ENCODE measurements at places on chromosomes 2 and 18. TPM values are rescaled to one million over a fixed set of nuclear protein-coding genes. Genes with fewer than 3 reads are reported as not detected.
A peak's percentile ranks its signal among the peaks of the same experiment; 100 is the strongest.

DNA sequence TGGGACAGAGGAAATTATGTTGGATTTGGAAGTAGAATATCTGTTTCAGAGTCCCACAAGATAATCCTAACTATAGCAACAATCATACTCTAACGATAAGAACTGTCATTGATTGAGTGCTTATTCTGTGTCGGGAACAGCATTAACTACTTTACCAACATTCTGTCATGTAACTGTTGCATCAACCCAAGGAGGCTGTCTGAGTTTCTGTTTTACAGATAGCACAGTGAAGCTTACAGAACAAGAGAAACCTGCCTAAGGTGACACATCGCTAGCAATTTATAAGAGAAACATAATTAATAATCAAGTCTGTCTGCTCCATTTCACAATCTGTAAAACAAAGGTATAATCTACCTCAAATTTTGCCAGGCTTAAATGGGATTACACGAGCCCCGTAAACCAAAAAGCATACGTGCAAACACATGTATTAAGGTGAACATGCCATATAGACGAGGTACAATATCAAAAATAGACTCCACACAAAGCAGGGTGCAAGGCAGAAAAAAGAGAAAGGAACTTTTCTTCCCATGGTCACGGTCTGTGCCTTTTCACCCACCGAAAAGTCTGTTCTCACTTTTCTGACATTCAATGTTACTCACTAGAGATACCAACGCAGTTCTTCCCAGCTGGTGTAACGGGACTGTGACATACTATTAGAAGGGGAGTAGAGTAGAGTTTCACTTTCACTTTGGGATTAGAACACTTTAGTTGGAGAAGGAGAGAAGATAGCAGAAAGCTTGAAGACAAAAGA is 37.2 kb upstream of the SLC8A1 start:
- DNase-seq: no peak

GRCh38 chr2:111118981-111119821 is 1.5 kb upstream of the BCL2L11 start:
- peak; percentile 31 for DNase-seq

Gene PKDCC
- total RNA-seq: 71.4 TPM

DNA sequence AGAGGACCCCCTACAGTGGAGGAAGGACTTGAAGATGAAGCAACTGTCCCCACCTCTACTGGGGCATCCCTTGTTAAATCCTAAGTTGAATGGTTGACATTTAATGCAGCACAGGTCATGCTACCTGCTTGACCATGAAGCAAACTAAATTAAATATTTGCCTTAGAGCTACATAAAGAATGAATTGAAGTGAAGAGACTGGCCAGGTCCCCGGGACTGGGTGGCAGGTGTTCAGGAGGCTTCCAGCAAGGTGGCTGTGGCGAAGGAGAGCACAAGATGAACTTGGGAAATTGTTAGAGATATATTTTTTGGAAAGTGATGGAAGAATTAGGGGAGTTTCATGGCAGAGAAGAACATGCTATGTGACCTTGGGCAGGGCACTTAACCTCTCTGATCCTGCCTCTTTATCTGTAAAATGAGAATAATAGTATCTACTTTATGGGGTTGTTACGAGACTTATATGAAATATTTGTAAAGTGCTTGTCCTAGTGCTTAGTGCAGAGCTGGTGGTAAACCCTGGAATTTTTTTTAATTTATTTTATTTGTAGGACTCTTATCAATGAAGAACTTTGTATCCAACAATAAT is 37.3 kb downstream of the EFR3B start:
- DNase-seq: no peak

DNA sequence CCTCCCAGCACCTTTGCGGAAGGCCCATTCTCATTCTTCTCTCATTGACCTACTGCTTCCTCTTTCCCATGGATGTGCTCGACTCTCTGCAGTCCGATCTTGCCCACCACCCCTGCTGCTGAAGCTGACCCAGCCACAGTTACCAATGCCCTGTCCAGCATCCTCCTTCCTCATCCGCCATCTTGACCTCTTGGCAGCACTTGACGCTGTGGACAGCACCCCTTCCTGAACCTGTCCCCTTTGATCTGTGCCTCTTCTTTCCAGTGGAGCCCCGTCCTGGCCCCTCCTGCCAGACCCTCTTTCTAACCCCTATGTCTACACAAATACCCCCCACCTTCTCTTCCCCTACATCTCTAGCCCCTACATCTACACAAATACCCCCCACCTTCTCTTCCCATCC is 209.1 kb downstream of the SEPTIN10 start:
- no peak for DNase-seq

Gene MARCHF4
- not detected for total RNA-seq

Gene TMEM127
- 75.8 TPM for total RNA-seq

Gene MYCN
- total RNA-seq: 0.52 TPM

Gene FAM237A
- total RNA-seq: not detected

GRCh38 chr2:173087214-173087581 is 11.6 kb downstream of the MAP3K20 start:
- no peak for DNase-seq

- peak; percentile 76 for DNase-seq
Measured at GRCh38 chr2:8303322-8303832, 378.5 kb upstream of the ID2 start.

Gene PAX8
- total RNA-seq: 1.9 TPM

DNA sequence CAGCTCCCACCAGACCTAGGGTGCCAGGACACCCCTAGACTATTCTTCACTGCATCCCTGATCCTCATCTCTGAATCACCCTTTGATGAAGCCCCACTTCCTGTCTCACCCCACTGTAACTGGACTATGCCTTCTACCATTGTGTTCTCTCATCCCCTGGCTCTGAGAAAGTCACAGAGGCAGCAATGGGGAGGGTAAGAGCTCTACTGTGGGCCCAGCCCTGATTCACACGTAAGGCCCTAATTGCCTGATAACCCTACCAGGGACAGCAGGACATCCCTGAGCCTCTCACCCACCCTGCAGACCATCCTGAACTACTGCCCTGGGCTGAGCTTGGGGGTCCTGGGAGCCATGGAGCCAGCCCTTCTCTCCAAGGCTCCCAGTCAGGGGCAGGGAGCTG is 1.5 kb upstream of the PROM2 start:
- DNase-seq: no peak

GRCh38 chr2:74749432-74749831 is 84.5 kb upstream of the HK2 start:
- no peak for DNase-seq

DNA sequence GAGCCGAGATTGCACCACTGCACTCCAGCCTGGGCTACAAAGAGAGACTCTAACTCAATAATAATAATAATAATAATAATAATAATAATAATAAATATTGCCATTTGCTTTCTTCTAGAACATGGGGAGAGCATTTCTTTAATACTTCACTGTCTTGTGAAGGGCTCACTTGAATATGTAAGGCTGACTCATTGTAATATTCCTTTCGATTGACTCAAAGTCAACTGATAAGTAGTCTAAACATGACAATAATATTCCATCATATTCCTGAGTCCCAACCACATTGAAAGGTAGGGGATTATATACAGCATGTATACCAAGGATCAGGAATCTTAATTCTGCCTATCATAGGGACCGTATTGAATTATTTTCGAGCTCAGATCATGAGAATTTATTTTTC is 949.2 kb downstream of the DSC3 start:
- DNase-seq: no peak

- no peak for DNase-seq
Measured at GRCh38 chr2:53509831-53510388, 257.7 kb upstream of the CHAC2 start.

Gene GAREM1
- total RNA-seq: 9.2 TPM

GRCh38 chr2:157900684-157901083 is 24.6 kb upstream of the ACVR1 start:
- no peak for DNase-seq

DNA sequence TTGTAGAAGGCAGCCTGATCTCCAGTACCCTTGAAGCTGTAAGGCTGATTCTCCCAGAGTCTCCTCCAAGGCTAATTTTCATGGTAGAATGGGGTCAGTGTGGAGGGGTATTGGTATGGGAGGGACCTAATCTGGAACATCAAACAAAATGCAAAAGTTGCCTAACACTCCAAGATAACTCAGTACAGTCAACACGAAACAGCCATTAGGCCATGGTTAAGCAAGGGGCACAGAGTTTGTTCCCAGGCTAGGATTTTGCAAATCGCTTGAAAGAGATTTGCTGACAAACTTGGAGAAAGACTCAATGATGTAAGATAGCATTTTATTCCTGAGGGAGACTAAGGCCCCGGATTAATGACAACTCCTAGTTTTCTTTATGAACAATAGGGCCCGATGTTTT is 5.4 kb downstream of the PID1 start:
- no peak for DNase-seq

Gene DUSP11
- 19.6 TPM for total RNA-seq

Gene ATP6V1B1
- 1.9 TPM for total RNA-seq

- no peak for DNase-seq
Measured at GRCh38 chr2:193929131-193929530, 1727.9 kb upstream of the SLC39A10 start.

DNA sequence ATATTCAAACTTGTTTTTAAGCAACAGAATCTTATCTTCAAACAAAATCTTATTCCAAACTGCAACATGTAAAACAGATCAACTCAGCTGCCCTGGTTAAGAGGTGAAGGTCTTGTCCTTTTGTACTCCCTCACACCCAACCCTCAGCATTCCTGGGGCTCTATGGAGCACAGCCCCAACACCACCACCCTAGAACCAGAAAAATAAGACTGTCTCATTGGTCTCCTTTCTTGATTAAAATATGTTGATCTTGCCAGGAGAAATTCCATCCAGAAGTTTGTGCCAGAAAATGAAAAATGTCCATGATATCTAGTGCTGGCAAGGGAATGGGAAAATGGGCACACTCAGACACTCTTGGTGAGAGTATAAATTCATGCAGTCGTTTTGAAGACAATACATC is 62.1 kb upstream of the TMEM17 start:
- DNase-seq: no peak

Gene TSPYL6
- total RNA-seq: not detected

DNA sequence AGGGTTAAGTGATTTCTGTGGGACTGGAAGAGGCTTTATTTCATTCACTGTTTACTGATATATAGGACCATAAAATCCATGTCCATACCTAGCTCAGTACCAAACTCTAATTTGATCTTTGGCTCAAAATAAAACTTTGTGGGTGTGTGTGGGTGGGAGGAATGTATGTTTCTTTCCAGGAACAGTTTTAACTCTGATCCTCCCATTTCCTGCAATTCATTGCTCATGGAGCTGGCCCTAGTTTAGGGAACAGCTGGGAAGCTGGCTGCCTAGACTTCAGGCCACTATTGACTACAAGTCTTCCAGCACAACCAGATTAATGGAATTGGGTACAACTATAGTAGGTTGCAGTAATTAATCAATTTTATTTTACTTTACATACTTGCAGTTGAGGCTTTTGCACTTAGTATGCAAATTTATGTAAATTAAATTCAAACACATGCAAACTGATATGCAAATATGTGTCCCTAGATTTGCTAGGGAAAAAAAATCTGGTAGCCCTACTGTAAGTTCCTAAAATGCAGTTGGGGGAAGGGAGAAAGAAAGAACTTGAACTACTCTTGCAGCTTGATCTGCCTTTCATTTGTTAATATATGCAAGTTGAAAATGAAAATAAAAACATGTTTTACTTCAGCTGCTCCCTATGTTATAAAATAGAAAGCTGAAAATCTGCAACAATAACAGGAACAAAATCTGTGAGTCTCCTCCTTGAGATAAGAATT is 1070.3 kb upstream of the CELF4 start:
- DNase-seq: no peak

DNA sequence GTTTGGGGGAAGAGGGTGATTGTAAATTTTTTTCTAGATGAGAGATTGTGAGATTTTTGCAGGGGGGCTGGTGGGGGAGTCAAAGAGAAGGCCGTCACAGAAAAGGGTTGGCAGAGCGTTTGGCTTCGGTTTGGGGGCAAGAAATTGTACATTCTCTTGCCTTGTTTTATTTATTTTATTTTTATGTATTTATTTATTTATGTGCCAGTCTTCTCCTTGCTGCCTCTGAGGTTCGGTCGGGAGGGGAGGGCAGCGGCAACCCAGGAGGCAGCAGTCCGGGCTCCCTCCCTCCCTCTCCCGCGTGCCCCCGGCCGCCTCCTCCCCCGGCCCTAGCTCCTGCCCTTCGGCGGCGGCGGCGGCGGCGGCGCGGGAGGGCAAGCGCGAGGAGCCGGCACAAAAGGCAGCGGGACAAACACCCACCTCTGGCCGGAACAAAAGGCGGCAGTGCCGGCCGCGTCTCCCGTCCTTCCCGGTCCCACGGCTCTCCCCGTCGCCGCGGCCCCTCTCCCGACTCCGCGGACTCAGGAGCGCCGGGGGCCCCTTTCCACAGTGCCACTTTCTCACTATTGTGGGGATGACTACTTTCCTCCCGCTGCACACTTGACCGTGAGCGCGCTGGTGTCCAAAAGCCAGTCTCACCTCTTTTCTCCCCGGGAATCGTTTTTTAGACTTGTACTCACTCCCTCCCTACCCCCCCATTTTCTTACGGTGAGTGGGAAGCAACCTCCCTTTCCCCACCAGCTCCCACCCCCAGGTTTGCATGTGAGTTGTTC is 1.2 kb downstream of the BCL11A start:
- DNase-seq: no peak

Gene HOXD4
- 0.79 TPM for total RNA-seq
